Stimulated activated CD4-positive, alpha-beta T cell treated with anti-CD3 and anti-CD28 coated beads, Interleukin-12 subunit alpha, Interleukin-12 subunit beta, amount 100 ng/mL, for 48 hours (primary cell): ENCODE measurements at places on chromosomes 6 and 20.
A peak's percentile ranks its signal among the peaks of the same experiment; 100 is the strongest.

GRCh38 chr6:136039185-136039584 is 187.7 kb downstream of the PDE7B start:
- DNase-seq: no peak

- DNase-seq: no peak
Measured at GRCh38 chr6:15796844-15797243, 134.0 kb upstream of the DTNBP1 start.

GRCh38 chr6:40393641-40394040 is 193.5 kb downstream of the LRFN2 start:
- no peak for DNase-seq

GRCh38 chr6:164227952-164228522 is 813.5 kb downstream of the QKI start:
- DNase-seq: no peak

- DNase-seq: no peak
Measured at GRCh38 chr6:129632172-129632613, 77.8 kb downstream of the ARHGAP18 start.

GRCh38 chr20:23195636-23196035 is 109.5 kb upstream of the CD93 start:
- no peak for DNase-seq

DNA sequence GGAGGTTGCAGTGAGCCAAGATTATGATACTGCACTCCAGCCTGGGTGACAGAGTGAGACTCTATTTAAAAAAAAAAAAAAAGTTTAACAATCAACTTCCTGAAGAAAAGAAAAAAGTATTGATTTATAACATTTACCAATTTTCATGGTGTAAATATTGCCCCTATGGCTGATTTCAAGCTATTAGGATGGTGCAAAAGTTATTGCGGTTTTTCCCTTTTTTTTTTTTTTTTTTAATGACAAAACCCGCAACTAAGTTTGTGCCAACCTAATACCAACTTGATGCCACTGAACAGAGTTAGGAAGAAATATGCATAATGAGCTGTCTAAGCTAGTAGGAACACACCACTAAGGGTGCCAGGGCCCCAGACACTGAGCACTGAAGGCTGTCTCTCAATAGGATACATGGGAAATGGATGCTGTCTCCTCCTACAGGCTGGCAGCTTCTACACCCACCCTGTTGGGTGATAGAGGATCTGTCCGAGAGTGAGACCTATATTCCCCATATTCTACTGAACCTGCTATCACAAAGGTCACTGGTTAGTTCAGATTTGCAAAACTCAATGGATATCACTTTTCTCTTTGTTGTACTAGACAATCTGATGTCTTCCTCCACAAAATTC is 6.5 kb upstream of the PERP start:
- no peak for DNase-seq

DNA sequence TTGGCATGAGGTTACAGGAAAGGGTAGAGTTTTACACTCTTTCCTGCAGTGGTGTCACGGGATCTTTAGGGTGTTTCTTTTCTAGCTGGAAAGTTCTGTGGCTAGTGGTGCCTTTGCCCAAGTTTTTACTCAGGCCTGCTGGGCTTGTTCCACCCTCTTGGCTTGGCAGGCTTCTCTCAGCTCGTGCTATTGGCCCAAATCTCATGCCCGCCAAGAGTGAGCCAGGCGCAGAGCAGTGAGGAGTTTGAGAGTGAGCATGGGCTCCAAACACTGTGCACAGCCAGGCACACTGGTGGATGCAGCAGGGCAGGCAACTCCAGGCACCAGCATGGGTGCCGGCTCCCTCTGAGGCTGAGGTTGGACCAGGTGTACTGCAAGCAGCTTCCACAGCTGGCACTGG is 206.5 kb downstream of the SAMD5 start:
- no peak for DNase-seq

DNA sequence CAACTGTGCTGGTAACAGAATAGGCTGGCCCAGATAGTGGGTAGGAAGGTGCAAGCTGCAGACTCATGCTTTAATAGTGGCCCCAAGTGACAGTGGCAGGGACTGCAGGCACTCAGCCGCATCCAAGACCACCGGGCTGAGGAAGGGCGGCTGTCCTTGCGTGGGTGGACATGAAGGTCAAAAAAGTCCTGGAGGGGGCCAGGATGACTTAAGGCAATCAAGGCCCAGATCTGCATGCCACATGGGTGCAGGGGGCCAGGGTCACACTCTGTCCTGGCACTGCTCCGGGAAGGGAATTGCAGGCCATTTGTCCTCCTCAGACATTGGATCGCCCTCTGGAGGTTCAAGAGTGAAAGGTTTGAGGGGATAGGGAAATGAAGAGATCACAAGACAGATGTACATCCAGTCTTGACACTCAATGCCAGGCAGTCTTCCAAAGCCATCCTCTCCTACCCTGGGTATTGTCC is 10.4 kb upstream of the VNN2 start:
- no peak for DNase-seq

GRCh38 chr6:129740013-129740412 is 30.0 kb upstream of the ARHGAP18 start:
- DNase-seq: no peak

DNA sequence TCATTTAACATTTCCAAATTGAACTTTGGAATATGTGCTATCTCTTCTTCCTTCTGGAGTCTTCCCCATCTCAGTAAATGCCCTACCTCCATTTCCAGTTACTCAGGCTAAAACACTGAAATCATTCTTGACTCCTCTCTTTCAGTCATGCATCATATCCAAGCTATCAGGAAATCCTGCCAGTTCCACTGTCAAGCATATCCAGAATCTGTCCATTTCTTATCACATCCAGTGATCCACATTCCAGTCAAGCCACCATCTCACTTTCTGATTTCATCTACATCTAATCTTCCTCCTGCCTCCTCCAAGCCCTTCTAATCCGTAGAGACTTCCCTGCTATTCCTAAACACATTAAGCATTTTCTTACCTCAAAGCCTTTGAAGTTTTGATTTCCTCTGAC is 15.3 kb upstream of the TBC1D32 start:
- no peak for DNase-seq

DNA sequence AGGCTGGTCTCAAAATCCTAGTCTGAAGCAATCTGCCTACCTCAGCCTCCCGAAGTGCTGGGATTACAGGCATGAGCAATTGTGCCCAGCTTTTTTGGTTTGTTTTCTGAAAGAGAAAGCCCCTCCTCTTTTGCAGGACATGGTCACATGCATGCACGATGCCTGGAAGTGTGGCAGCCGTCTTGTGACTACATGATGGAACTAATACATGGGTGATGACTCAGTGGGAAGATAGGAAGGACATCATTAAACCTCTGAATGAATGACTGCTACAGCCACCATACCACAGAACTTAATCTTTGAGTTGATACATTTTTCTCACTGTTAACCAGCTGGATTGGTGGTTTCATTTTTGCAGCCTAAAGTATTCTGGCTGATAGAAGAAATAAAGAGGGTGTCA is 13.4 kb upstream of the CTNNBL1 start:
- no peak for DNase-seq

DNA sequence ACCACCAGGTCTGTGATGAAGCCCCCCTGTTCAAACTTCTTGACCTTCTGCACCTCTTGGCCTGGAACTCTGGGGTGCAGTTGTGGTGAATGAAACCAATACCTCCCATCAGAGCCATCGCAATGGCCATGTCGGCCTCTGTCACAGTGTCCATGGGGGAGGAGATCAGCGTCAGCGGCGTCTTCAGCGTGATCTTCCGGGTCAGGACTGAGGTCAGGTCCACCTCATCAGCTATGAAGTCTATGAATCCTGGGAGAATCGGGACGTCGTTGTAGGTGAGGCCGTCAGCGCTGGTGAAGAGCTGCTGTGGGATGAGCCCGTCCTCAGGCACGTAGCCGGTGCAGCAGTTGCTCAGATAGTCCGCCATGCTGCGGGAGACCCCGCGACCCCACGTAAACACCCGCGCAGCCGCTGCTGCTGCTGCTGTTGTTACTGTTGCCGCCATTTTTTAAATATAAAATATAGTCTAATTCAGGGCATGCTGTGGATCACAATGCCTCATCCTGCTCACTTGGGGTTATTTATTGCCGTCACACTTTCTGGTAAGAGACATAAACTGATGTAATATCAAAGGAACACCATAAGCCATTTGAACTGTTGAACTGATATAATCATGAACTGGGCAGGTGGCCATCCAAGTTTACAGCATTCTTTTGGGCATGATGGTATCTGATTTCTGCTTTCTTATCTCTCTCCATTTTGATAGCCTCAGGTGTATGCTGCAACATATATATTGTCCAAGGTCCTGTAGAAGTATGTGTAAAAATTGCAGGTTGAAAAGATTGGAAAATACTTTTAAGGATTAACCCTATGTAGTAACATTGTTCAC is 18.7 kb upstream of the RNF144B start:
- DNase-seq: no peak

GRCh38 chr6:150897400-150897943 is 32.0 kb downstream of the MTHFD1L start:
- DNase-seq: no peak

DNA sequence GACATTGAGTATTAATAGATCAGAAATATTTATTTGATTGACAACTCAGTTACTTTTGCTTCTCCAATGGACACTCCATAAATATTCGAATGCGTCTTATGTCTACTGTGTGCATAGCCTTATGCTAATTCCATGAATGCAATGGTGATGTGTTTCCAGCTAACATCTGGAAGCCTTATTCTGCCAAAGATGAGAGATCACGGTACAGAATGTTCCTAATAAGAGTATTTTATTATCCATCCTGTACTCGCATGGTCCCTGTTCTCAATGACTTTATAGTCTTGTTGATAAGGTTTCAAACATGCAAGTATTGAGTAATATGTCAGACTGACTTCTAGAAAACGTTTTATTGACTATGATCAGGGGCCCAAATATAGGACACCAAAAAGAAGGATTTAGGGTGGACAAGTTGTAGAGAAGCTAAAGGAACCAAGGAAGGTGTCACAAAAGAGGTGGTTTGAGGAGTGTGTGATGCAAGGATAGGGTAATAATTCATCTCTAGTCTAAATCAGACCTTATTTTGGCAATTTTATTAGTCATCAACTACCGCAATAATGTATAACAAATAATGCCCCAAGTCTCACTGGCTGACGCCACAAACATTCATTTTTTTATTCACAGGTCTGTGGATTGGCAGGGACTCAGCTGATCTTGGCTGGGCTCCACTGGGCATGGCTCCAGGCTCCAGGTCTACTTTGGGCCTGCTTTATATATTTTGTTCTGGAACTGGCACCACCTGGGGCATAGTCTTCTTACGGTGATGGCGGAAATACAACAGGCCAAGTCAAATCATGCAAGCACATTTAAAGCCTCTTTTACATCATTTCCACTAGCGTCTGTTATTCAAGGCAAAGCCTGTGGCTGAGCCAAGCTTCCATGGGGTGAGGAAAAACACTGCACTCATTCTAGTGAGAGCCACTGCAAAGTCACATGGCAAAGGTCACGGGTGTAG is 24.5 kb upstream of the CD83 start:
- DNase-seq: no peak

GRCh38 chr20:41692479-41693135 is 74.4 kb upstream of the CHD6 start:
- peak; percentile 60 for DNase-seq

DNA sequence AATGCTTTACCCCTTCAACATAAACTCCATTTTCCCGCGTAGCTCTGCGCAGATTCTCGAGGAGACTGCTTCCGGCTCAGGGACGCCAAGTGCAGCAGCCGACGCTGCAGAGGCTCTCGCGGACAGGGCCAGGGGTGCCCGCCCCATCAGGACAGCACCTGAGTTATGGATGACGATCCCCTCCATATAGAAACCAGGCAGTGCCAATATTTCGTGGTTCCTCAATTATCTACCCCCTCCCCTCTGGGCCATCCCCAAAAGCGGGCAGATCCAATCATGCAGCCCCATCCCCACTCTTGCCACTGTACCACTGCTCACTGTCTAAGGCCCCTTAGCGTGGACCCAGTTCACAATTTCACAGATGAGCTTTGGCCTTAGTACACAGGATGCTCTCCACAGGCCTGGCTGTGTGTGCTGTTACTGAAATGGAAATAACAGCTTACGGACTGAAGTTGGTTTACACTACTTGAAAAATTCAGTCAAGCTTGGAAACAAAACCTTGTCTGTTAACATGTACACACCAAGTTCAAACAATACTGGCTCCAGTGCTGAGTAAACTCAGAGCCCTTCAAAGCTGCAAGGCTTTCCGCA is 74.5 kb downstream of the DACT2 start:
- DNase-seq: no peak

GRCh38 chr6:128966934-128967333 is 84.0 kb downstream of the LAMA2 start:
- DNase-seq: no peak

DNA sequence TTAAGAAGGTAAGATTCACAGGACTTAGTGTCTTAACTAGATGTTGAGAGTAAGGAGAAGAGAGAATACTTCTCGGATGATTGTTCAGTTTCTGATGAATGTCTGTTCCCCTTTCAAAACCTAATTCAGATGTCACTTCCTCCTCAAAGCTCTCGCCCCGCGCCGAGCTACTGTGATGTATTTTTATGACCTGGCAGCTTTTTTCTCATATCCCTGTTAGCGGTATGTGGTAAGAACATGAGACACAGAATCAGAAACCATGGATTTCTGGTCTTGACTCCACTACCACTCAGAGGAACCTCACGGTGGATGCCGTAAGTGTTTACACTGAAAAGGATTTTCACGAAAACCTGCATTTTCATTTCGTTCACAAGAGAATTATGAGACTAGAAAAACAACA is 48.4 kb downstream of the CEP43 start:
- peak; percentile 59 for DNase-seq

DNA sequence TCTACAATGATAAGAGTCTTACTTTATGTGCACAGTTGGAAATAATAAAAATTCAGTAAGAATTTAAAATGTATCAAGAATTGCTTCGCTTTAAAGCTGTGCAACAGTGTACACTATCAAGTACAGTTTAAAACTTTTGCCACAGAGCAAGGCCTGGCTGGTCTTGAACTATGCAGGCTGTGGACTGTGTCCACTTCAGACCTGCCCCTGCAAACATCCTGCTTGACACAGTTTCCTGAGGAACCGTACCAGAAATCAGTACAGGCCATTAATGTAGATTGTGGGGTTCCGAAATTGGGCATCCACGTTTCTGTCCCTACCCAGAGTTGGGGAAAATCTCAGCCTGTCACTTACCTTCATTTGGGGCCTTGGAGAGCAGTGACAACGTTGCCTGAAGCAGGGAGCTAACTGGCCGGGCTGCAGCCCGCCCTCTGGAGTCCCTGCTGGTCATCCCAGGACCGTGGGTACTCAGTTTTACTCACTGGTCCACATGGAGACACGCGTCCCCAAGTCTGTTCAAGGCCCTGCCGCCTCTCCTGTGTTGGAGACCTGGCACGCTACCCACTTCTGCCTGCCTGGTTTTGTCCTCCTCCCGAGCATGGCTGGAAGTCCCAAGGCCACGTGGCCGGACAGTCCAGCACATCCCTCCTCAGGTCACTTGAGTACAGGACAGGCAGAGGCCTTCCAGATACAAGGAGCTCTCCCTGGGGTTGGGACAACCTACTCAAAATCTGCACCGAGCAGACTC is 8.4 kb downstream of the NINL start:
- DNase-seq: no peak
